ENCODE measurements at places on chromosomes 2 and 18.
A peak's percentile ranks its signal among the peaks of the same experiment; 100 is the strongest.

DNA sequence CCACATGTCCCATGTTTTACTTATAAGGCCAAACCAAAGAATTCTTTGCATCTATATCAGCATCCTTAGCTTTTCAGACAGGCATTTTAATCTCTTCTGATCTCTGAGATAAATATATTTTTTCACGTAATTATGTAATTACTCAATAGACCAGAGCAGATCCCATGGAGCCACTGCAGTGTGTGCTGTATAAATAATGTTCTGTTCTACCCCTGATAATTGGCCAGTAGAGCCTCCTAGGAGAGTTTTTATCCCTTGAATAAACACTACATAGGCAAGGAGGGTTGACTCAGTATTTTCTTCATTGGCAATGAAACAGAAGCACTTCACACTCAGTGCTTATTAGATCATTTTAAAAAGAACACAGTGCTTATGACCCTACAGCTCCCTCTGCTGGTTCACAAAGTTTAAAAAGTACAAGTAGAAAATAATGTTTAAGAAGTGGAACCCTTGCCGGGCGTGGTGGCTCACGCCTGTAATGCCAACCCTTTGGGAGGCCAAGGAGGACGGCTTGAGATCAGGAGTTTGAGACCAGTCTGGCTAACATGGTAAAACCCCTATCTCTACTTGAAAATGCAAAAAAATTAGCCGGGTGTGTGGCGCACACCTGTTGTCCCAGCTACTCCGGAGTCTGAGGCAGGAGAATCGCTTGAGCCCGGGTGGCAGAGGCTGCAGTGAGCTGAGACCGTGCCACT is 91.9 kb downstream of the PPP1R1C start:
- peak; percentile 84 for DNase-seq

DNA sequence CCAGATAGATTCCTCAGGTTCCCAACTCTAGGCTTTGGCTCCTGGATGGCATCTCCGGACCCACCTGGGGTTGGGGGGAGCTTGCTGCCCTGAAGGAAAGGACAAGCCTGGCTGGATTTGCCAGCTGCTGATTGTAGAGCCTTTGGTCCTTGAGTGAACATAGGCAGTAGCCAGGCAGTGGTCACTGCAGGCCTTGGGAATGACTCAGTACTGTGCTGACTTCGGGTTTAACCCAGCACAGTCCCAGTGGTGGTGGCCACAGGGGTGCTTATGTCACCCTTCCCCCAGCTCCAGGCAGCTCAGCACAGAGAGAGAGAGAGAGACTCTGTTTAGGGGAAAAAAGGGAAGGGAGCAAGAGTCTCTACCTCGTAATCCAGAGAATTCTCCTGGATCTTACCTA is 27.7 kb upstream of the ACTR2 start:
- no peak for DNase-seq

GRCh38 chr2:160784034-160784433 is 290.4 kb upstream of the RBMS1 start:
- no peak for DNase-seq

- no peak for DNase-seq
Observed at GRCh38 chr2:224734949-224735348, 18.8 kb upstream of the CCDC195 start.

DNA sequence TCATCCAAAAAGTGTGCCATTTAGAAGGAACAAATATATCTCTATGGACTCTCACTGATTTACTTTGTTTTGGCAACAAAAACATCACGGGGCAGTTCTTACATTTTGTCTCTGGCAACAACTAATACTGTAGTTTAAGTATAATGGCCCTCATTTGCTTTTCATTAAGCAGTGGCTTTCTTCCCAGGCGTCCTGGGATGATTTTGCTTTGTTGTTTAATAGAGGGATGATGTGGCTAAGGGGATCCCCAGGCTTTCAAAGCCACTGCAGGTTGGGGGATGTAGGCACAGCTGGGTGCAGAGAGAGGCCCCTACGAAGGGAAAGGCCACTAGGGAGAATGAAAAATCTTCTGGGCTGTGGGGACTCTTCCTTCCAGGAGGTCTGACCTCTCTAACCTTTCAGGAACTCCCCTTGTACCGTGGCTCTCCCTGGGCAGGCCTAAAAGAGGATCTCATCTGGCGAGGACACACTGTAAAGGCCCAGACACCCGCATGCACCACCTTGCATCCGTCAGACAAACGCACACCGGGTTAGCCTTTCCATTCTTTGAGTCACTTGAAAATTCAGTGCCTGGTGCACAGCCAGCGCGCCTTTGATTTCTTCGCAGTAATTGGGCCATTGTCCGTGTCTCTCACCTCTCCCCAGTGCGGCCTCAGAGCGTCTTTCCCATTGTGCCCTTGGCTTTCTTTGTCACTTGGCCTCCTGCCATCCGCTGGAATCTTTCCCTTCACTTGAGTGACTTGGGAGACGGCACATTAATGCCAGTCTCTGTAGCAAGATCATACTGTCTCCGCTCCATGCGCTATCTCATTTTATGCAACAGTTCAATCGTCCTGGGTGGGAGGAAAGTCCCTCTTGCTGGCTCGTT is 40.3 kb upstream of the AFF3 start:
- no peak for DNase-seq

DNA sequence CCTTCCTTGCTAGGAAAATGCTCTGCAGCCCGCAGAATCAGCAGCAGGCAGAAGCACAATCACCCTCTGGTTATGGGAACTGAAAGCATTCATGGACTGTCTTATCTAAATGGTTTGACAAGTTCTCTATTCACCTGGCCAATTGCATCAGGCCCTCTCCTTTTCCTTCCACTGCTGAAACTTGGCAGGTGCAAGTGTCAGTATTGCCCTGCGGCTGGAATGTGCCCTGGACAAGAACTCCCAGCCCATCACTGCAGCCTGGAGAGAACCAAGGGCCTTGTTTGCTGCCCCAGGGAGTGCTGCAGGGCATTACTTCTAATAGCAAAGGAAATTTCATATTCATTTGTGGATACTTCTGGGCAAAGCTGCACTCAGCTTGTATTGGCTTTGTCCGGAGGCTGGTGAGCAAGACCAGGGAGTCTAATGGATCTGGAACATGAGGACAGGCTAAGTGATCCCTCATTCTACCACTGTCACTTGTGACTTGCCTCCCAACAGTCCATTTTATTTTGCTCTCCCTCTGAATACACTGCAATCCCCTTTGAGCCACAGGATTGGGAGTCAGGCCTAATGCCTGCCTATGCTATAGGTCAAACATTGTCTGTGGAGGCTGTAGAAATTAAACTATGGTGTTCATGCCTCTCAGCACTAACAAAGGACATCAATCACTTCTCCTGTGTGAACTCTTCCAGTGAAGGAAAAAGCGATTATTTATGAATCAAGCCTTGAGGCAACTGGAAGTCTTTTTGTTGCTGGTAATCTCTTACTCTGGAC is 116.9 kb downstream of the LYPD6B start:
- DNase-seq: no peak

DNA sequence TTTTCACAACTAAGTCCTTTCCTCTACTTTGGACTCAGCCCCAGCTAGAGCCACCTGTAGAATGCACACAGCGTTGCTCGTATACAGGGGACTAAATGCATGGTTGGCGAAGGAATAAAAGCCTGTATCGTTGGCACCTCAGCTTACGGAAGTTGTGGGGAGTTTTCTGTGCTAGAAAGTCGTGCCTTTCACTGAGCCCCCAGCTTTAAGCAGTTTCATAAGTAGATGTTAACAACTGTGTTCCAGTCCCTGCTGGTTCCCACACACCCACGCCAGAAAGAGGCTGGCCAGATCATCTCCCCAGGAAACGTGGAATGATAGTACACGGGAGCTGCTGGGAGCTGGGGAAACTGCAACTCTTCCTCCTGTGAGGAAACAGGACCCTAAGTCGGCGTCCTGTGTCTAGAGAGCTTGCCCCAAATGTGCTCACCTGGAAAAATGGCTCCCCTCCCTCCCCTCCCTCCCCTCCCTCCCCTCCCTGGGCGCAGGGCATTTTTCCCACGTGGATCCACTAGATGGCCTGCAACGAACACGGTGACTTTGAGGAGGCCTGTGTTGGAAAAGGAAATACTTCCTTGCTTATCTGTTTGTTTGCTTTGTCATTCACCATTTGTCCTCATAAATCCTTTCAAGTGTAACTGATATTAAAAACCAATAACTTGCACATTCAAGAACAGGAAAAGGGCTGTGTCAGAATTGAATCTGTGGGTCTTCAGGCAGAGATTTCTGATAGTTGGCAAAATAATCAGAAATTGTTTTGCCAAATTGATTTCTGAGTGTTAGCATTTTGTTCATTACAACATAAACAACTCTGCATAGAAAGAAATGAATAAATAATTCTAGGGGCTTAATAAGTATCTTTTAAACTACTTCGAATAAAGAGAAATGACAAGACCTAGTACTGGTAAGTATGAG is 43.9 kb upstream of the RFX8 start:
- no peak for DNase-seq

GRCh38 chr2:227164763-227165291 is 403 bp downstream of the COL4A3 start:
- DNase-seq: no peak

- DNase-seq: no peak
Observed at GRCh38 chr2:233119806-233120205, 59.7 kb downstream of the INPP5D start.

DNA sequence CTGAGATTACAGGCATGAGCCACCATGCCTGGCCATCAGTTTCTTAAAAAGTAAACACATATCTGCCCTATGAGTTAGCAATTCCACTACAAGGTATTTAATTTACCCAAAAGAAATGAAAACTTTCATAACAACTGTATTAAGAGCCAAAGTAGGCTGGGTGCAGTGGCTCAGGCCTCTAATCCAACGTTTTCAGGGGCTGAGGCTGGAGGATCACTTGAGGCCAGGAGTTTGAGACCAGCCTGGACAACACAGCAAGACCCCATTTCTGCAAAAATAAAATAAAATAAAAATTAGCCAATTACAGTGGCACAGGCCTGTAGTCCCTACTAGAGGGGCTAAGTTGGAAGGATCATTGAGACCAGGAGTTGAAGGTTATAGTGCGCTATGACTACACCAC is 6.5 kb downstream of the ROCK2 start:
- no peak for DNase-seq

- no peak for DNase-seq
Observed at GRCh38 chr2:74381751-74382150, 1.6 kb upstream of the DCTN1 start.

DNA sequence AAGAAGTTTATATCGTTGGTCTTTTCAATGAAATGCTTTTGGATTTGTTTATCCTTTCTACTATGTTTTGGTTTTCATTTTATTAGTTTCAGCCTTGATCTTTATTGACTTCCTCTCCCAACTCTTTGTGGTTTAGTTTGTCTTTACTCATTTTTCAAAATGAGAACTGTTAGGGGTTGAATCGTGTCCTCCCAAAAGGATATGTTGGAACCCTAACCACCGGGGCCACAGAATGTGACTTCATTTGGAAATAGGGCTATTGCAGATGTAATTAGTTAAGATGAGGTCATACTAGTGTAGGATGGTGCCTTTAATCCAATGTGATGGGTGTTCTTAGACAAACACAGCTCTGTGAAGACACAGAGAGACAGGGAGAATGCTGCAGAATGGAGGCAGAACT is 60.4 kb upstream of the IL1R2 start:
- DNase-seq: no peak

- DNase-seq: no peak
Observed at GRCh38 chr2:172833898-172834297, 98.3 kb downstream of the RAPGEF4 start.

GRCh38 chr2:65035351-65035943 is 20.8 kb upstream of the CEP68 start:
- no peak for DNase-seq

DNA sequence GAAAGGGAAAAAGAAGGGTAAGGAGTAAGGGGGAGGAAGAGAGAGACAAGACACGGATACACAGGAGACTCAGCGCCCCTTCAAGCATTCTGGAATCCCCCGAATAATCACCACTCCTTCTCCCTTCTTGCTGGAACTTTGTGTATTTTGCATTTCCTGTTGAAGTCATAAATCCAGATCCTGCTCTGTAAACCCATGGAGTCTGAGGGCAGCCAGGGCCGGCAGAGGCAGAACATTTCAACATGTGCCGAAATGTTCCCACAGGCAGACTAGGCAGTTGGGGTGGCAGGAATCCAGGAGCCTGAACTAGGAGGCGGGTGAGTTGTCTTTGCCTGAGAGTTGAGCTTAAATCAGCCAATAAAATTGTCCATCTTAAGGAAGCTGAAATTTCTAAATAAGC is 193.1 kb downstream of the SH3RF3 start:
- peak; percentile 87 for DNase-seq

DNA sequence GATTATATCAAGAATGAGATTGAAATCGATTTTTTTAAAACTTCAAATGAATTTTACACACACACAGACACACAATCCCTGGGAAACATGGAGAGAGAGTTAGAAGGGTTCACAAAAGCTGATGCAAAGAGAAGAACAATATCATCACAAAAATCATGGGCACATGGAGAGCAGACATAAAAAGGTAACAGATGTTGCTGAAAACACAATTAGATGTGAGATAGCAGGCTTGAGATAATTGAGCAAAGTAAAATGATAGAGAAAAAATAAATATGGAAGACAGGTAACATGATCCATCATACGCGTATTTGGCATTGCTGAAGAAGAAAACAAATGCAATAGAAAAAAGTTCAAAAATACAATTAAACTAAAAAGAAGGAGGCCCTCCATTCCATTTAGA is 11.6 kb upstream of the B4GALT6 start:
- no peak for DNase-seq

DNA sequence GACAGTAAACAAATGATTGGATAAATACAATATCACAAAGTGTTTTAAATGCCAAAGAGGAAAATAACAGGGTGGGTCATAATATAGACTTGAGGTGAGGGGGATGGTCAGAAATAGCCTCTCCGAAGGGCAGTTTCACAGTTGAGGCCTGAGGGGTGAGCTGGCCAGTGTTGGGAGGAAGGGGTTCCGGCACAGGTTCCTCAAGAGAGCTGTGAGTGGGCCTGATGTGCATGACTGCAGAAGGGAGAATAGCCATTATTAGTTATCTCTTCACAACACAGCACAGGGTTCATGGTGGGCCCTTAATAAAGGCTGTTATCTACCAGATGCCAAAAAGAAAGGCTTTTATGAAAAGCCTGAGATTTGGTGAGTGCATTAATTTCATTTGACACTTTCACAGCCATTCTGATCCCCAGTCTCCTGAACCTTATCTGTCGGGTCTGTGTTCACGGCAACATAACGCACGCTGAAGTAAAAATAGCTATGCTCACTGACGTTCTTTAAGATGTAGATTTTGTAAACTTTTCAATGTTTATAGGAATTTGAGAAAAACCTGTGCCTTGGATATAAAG is 39.6 kb downstream of the POLR1A start:
- no peak for DNase-seq

DNA sequence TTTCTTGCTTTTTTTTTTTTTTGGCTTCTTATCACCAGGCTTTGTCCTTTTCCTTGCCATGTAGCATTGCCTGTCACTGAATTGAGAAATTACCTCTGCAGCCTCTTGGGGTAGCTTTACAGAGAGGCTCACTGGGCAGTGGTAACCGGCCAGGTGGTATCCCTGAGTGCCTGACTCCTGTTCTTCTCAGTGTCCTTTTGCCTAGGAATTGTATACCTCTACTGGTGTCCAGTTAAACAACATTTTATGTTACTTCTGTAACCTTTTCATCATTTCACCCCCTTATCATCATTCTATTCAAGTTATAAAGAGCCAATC is 523.9 kb downstream of the BCL11A start:
- DNase-seq: no peak

All from HFF-Myc (cell line).